ENCODE measurements at places on chromosomes 16 and 17.

DNA sequence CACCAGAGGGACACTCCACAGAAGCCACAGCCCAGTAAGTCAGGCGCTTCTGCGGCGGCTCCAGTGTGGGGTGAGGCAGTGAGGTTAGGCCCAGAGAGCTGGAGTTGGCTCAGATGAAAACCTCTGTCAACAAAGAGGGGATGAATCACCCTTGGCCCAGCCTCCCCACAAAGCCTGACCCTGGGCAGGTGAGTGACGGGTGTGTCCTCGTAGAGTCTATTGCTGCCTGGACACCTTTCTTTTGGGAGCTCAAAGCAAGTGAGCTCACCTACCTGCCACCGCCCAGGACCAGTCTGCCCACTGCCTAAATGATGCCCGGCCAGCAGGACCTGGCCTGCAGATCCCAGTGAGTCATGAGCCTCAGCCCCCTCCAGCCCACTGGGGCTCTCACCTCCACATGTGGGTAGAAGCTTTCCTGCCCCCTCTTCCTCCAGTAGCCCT is 24.9 kb upstream of the DBNDD1 start:
- no peak for DNase-seq

GRCh38 chr16:53131050-53131362 is 76.2 kb downstream of the CHD9 start:
- no peak for DNase-seq

DNA sequence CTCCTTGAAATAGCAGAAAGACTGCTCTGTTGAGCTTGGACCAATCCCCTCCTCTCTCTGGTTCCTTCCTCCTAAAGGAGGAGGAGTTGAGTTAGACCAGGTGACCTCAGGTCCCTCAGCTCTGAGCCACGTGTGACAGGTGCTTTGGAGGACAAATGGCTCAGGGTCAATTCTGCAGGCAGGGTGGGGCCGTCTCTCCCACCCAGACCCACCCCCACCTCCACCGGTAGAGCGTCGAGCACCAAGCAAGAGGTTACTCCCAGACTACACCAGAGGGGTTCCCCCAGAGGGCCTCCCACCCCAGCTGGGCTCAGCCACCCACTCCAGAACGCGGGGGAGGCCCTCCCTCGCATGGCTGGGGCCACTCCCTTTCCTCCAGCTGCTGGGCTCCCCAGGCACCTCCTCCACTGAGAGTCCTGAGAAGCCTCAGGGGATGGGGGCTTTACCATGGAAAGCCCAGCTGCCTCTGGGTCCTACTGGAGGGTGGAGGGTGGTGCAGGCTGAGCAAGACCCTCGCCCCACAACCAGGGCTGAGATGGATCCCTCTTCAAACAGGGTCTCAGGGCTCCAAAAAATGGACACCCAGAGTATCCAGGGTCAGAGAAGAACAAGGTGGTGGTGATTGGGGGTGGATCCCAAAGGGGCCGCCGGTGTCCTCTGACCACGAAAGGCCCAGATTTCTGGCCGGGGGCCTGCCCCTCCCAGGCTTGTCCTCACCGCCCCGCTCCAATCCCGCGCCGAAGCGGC is 7.6 kb downstream of the MYO1C start:
- DNase-seq, result no peak

GRCh38 chr17:75105126-75106080 is 4.4 kb upstream of the ARMC7 start:
- DNase-seq, result no peak

DNA sequence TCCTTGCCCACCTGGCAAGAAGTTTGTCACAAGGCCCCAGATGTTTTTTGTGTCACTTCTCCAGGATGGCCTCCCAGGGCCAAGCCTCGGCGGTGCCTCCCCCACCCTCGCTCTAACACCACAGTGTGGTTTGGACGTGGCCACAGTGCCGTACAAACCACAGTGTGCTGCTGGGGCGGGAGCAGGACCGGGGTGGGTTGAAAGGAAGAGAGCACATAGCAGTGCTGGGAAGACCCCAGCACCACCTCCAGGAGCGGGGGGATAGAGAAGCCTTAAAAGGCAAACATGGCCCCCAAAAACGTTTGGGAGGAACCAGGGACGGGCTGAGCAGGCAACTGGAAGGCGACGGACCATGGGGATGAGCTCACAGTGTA is 5.0 kb upstream of the BCL6B start:
- DNase-seq, result no peak

DNA sequence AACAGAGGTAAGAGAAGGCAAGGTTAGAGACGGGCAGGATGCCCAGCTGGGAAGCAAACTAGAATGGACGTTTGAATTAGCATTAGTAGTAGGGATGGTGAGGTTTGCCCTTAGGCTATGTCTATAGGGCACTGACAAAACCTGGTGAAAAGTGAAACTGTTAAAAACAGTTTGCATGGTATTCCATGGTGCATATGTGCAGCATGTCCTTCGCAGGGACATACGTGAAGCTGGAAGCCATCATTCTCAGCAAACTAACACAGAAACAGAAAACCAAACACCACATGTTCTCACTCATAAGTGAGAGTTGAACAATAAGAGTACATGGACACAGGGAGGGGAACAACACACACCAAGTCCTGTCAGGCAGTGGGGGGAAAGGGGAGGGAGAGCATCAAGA is 25.8 kb downstream of the NACA2 start:
- DNase-seq, result no peak

DNA sequence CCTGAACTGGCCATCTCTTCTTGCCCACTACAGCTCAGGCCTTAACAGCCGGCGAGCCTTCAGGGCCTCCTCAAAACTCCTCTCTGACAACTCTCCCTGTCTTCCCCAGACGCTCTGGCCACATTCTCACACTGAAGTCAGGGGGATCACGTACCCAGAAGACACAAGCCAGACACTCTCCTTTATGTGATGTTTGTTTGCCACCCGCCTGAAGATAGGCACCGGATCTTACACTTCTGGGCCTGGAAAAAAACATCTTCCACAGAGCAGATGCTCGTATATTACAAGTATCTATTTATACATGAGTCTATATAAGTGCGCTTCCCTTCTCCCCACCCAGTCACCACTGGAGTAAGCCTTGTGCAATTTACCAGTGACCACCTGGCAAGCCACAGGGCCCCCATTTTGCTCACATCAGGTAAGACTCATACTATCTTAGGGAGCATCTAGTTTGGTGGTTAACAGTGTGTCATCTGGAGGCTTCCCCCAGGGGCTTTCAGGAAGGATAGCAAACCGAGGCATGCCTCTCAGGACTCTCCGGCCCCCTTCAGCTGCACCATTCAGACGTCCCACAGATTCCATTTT is 349.4 kb downstream of the SOX9 start:
- DNase-seq, result no peak

DNA sequence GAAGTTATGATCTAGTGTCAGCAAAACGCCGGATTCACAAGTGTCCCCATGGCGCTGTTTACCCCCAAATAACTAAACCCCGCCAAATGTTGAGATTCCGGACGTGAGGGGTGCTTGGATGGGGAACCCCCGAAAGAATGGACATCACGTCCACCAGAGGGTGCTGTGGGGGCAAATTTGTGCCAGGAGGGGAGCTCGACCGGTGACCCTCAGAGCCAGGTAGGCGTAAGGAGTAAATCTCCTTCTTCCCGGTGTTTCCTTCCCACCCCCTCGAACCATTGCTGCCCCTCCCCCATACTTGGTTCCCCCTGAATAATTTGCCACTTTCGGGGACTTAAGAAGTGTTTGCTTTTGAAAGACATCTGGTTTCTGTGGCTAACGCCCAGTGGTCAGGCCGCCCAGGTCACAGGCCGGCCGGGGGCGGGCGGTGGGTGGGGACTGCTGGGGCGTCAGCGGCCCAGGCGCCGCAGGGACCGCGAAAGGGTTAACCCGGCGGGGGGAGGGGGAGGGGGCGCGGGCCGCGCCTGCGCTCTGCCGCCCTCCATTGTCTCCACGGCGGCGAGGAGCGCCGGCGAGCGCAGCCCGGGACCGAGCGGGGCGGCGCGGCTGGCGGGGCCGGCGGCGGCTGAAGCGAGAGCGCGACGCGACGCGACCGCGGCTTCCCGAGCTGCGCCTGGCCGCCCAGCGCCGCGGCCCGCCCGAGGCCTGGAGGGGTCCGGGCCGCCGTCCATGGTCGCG is at the start of gene ZNRF1:
Gene ZNRF1 (plus strand): TSS at position 544 of the 738 bp plus-strand sequence. CDS start 648 bp downstream, outside the sequence.
- no peak for DNase-seq

- DNase-seq, result no peak
These were observed 18.6 kb upstream of the SPN start for GRCh38 chr16:29644338-29644857.

- DNase-seq, result no peak
These were observed 16.3 kb downstream of the SCPEP1 start for GRCh38 chr17:56994009-56994792.

DNA sequence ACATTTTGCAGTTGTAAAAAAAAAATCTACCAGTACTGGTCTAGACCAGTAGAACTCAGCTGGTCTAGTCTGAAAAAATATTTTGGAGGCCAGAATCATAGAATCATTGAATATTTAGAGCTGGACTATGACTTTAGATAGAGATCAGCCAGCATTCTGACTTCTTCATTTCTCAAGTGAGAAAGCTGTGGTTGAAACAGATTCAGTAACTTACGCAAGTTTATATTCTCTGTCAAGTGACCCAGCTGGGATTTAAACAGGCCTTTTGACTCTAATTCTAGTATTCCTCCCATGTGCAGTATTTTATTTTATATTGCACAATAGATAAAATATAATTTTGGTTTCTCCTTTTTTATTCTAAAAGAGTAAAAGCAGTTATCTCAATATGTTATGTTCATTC is 4.9 kb downstream of the TNRC6A start:
- no peak for DNase-seq

GRCh38 chr17:52148969-52149351 is 9.6 kb downstream of the CA10 start:
- no peak for DNase-seq

DNA sequence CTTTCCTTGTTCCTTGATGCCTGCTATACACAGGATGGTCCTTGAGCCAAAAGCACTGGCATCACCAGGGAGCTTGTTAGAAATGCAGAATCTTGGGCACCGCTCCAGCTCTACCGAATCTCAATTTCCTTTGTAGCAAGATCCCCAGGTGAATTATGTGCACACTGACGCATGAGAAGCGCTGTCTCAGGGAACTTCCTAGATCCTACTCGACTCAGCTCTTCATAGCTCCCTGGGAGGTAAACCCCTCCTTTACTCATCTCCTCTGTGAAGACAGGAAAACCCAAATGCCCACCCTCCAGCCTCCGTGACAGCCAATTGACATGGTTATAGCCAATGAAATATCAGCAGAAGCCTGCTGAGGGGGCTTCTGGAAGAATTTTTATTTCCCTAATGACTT is 4.1 kb downstream of the USP31 start:
- no peak for DNase-seq

- DNase-seq, result no peak
These were observed 29.0 kb upstream of the HEATR6 start for GRCh38 chr17:60107526-60108257.

DNA sequence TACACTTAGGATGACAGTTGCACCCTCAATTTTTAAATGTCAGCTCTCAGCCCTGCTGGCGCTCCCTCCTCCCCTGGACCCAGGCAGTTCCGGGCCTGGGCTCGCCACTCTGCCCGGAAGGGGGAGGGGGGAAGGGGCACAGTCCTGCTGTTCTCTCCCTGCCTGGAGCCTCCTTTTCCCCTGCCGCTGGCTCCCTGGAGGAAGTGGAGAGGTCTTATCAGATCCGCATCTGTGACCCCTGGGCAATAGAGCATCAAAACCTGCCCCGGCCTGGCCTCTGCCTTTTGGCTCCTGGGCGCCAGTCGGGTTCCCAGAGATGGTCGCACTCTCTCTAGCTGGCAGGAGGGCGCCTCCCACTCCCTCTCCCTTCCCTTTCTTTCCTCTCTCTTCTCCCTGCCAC is 149.3 kb downstream of the IRF8 start:
- no peak for DNase-seq

DNA sequence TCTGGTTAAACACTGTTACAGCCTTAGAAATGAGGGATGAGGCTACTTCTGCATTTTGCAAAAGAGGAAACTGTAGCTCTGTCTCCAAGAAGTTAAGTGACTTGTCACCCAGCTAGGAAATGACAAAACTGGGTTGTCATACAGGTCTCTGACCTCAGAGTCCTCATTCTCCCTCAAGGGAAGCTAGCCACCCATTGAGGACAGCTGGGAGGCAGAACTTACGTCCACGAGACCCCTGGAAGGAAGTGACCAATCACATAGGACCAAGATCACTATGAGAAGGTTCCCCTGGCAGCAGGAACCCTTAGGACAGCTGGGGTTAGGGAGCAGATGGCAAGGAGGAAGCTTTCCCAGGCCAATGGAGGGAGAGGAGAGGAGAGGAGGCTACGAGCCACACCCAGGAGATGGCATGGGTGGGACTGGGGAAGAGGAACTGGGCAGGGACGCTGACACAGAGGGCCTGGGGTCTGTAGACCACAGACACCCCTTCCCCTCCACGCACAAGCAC is 11.2 kb downstream of the METTL22 start:
- DNase-seq, result no peak

DNA sequence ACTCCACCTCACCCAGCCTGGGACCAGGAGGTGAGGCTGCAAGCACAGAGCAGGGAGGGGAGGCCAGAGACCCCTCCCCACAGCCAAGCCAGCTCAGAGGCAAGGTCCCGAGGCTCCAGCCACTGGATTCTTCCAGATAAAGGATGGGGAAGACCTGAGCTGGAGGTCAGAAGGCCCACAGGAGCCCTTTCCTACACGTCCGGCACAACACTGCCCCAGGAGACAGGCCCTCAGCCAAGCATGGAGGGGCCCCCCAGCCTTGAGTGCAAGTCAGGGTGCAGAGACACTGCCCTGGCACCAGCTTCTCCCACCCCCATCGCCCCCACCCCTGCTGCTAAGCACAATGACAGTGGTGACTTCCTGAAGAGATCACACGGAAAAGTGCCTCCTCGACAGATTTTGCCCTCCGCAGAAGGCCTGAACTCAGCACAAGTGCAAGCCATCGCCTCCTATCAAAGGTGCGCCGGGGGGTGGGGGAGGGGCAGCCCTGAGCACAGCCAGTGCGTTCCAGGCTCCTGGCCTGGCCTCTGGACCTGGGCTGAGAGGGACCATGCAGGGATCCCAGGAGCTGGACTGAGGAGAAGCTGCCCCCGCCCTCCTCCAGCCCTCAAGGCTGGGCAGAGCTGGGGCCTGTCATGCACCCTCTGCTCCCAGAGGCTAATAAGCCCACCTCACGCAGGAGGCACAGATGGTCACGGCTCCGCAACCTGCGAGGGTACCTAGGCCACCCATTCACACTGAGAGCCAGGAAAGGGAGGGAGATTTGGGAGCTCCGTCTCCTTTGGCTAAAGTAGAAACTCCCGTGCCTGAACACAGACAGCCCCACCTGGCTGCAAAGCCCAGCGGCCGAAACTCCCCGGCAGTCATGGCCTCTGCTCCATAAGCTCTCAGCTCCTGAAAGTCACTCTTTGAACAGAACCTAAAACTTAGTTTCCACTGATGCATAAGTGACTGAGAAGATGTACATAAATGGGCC is 2.7 kb downstream of the MAFG start:
- no peak for DNase-seq

DNA sequence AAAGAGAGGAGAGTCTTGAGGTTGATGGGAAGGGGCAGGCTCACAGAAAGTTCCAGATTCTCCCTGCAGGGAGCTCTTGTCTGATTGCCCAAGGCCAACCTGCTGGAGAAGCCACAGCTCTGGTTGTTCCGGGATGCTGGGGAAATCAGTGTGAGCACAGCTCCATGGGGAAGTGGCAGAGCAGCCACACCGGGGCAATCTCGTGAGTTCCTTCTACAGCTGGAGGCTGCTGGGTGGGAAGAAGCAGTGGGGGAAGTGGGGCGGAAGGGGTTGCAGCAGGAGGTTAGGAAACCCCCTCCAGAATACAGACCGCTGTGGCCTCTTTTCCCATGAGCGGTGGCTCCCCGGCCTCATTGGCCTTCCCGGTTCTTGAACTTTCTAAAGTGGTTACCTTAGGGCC is 34.0 kb downstream of the KIAA0513 start:
- no peak for DNase-seq

Data from GM04503 (cell line).